Right renal cortex interstitium (tissue), 3 donors: ENCODE measurements at places on chromosomes 13 and 19.

DNA sequence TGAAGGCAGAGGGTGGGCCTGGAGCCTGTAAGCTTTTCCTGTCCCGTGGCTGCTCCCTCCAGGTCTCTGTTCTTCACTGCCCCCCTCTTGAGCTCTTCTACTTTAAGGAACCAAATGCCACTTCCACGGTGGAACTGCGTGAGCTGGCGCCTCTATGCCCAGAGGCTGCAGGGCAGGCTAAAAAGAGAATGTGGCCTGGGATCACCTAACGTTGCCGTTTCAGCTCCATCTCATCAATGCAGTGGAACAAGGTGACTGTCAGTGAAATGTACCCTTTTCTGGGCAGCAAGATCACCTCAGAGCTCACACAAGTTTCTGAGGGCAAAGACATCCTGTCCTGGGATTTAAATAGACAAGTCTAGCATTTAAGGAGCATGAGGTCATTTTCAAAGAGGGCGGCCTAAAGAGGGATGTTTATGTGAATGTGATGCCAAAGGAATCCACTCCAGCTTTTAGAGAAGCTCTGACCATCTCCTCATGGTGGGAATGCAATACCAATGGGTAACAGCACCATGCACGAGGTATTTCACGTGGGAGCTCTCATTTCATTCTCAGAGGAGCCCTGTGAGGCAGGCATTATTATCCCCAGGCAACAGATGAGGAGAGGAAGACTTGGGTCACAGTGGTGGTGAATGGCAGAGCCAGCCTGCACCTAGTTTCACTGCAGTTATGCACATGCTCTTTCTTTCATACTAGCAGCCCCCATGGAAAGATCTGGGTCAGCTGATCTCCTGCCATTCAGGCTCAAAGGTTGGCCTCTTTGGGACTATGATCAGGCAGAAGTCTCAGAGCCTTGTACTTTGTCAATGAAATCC is 39.3 kb downstream of the RGCC start:
- no peak for DNase-seq

DNA sequence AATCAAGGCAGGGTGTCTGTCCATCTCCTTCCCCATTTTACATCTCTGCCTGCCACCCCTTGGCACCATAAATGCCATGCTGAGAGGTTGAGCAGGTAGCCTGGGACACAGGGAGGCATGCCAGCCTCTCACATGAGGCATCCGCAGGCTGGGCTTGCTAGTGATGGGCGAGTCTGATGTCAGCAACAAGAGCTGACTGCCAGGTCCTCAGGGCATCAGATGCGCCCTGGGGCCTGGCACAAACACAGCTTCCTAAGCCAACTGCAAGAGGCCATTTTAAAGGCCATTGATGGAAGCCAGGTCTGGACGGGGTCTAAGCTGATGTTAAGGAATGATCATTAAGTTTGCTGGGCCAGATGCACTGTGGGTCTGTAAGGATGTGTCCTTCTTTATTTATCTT is 34.6 kb downstream of the MYH14 start:
- DNase-seq = no peak

DNA sequence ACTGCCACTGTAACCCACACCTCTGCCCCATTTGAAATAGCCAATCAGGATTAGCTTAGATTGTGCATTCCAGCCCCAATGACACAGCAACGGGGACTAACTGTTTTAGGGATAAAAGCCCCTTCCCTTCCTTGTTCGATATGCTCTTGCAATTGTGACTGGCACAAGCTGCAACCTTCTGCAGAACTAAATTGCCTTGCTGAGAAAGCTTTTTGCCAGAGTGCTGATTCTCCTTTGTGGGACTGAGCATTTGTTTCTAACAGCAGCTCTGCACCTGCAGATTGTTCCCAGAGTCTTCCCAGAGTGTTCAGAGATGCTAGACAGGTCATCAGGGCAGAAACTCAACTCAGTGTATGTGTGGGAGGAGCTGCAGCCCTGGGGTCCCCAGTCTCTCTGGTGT is 115.8 kb downstream of the ZNF675 start:
- no peak for DNase-seq

DNA sequence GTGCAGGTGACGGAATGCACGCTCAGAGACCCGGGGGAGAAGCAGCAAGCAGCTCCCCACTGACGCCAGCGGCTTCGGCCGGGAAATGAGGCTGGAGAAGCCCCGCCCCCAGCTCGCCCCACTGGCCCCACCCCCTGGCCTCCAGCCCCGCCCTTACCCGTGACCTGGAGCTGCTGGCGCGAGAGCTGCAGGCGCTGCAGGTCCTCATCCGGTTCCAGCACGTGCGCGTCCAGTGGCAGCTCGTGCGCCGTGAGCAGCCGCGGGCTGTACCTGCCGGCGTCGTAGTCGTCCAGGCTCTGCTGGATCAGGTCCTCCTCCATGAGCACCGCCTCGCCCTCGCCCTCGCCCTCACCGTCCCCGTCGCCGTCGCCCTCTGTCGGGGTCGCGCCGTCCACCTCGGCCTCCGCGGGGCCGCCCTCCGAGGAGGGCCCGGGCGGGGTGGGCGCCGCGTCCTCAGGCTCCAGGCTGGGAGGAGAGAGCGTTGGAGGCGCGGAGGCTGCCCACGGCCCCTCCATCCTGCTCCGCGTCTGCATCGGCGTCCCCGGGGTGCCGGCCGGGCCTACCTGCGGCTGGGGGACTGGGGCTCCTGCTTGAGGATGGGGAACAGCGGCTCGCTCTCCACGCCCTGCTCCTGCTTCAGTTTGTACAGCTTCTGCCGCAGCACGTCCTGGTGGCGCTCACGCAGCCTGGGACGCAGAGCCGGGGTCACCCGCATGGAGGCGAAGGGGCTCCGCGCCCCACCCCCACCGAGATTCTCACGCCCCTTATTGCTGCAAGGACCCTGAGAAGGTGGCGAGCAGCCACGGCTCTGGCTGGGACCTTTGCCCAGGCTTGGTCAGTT is 6.4 kb upstream of the TBXA2R start:
- DNase-seq = no peak

- DNase-seq = no peak
These were observed 8.7 kb downstream of the PLPP2 start for GRCh38 chr19:282501-282900.
